Mesenchymal stem cell (in vitro differentiated cells and primary cell): ENCODE measurements at places on chromosomes 16 and 17.

- no peak for DNase-seq
These were observed 160.6 kb downstream of the IRX3 start for GRCh38 chr16:54125751-54126655.

DNA sequence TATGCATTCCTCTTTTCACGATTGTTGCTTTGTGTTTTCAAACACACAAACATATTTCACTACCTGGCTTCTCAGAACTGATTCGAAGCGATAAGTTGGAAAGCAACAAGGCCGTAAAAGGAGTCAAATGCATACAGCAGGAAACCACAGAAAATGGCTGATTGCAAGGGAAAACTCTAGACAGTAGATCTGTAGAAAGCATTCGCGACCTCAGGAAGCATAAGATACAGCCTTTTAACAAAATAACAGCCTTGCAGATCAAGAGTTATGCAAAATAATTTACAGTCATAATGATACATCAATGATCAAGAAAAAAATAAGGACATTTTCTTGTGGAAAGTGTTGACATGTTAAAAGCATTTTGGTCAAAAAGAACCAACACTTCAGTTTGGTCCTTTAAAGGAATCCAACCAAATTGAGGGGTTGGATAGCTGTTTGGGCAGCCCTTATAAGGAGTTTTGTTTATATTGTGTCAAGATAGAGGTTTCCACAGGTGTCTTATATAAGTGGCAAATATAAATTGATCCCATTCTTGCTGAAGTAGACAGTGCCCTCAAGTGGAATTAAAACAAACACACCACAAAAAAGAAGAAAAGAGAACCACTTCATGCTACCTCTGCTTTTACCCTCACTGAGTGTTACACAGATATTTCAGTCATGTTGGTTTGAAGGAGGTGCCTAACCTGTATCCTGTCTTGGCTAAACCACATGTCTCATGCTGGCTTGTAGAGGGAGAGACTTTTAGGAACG lies 5.5 kb downstream of the CYLD start:
- DNase-seq, result peak; percentile 9

DNA sequence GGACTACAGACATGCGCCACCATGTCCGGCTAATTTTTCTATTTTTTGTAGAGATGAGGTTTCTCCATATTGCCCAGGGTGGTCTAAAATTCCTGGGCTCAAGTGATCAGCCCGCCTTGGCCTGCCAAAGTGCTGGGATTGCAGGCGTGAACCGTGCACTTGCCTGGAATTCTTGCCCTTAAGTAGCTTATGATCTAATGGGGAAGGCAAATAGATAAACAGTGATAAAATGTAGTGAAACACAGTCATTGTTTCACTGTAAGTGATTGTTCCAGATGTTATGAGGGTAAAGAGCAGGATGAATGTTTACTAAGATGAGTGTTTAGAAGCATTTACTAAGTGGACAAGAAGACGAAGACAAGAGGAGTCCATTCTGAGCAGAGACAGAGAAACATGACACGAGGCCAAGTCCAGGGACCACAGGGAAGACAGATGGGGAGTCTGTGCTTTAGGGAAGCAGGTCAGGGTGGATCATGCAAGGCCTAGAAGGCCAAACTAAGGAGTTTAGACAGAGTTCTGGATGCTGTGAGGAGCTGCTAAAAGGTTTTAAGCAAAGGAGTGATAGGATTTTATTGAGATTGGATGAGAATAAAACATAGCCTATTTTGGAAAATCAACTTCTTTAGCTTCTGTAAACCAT lies 36.9 kb downstream of the YPEL2 start:
- DNase-seq, result peak; percentile 81

- no peak for DNase-seq
These were observed 57.7 kb downstream of the GTF3C1 start for GRCh38 chr16:27491894-27492587.

- peak; percentile 100 for DNase-seq
These were observed 31.1 kb downstream of the RAI1 start for GRCh38 chr17:17712268-17712924.

- peak; percentile 61 for DNase-seq
These were observed 668 bp downstream of the MMP15 start for GRCh38 chr16:58026139-58026704.

DNA sequence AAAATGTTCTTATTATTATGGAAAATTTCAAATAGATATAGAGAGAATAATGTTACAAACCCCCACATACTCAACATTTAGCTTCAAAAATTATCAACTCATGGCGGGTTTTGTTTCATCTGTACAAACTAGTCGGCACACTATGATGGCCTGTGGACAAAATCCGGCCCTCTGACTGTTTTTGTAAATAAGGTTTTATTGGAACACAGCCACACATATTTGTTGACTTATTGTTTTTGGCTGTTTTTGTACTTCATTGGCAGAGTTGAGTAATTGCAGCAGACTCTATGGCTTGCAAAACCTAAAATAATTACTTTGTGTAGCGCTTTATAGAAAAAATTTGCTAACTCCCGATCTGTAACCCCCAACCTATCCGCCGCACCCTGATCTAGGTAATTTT lies 41.4 kb upstream of the CLEC18A start:
- no peak for DNase-seq

- no peak for DNase-seq
These were observed 60.2 kb upstream of the ZKSCAN2 start for GRCh38 chr16:25317732-25318316.

GRCh38 chr16:30637944-30638343 lies 12.8 kb upstream of the PRR14 start:
- peak; percentile 74 for DNase-seq

GRCh38 chr17:75450270-75450669 lies 6.2 kb upstream of the TMEM94 start:
- no peak for DNase-seq

GRCh38 chr16:57948027-57948426 lies 22.9 kb downstream of the CNGB1 start:
- DNase-seq, result no peak

DNA sequence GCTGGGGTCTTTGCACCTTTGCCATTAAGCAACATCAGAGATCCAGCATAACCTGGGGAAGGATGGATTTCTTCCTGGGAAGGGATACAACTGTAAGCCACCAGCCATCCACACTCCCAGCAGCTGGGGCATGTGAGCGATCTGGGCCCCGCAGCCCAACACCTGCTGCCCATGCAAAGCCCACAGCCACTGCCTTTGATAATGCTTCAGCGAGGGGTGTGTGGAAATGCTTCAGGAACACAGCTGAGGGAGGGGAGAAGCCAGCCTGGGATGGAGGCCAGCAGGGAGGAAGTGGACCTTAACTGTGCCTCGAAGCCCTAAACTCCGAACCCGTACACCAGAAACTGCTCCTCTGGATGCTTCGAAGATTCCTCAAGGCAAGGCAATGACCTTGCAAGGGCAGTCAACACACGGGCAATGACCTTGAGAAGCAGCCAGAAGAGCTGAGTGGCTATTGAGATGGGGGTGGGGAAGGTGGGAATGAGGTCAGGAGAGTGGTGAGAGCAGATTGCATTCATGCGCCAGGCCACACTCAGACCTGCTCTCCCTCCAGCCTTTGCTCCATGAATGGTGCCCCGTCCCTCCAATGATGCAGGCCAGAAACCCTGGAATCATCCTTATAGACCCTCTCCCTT lies 49.1 kb downstream of the KATNIP start:
- no peak for DNase-seq

DNA sequence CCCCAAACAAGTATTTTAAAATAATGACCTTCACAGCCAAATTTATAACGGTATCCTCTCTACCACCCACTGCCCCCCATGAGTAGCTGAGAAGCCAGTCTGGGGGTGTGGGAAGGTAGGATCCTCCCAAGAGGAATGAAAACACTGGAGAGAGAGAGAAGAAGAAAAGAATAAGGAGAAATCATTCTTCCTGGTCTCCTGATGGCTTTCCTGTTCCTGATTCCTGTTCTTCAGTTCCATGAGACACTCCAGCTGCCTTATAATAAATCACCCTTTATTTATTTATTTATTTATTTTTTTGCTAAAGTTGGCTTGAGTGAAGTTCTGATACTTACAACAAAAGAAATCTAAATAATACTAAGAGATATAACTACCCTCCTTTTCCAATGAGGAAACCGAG lies 56.4 kb upstream of the FAM20A start:
- DNase-seq, result peak; percentile 1

DNA sequence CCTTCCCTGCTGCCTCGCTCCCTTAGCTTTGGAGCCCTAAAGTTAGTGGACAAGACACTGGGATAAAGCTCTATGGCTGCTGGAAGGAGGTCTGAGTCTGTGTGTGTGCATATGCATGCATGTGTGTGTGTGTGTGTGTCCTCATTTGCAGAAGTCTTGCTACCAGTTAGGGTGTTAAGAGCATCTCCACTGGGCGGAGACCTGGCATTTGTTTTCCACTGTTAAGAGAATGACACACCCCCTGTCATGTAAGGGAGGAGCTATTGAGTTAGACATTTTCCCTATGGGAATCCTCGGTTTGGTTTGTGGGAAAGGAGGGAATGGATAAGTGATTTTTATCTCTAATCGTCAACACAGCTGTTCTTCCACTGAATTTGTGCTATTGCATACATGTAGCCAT lies 24.8 kb upstream of the ARHGAP23 start:
- DNase-seq, result peak; percentile 75

DNA sequence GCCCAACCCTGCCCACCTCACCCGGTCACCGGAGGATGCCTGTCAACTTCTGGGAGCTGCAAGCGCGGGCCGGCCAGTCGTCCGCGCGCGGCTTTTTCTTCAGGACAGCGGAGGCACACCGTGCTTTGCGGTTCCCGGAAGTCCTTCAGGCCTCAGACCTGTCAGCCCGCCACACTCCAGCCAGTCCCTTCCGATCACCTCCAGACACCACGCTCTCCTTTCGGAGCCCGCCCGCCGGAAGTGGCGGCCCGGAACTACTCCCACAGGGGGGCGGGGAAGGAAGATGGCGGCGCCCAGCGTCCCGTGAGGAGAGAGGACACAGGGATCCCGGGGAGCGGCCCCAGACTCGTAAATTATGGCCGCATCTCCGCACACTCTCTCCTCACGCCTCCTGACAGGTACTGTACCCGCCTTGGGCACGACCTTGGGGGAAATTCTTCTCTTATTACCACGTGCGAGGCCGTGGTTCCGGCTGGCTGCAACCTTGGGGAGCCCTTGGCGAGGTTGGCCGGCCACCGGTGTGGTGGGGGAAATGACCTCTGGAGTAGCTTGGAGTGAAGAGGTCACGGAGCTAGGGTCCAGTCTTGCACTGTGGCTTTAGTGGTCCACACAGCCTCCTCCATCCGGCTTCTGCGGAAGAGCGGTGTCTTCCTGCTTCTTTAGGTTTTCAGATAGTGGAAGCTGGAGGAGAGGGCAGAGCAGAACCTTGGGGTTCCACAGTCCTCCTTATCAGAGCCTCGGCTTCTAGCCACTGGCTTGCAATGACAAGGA lies at the start of gene COX10:
TSS of gene COX10 (plus strand) at position 254 of the 771 bp plus-strand sequence. CDS start at position 356, 102 bp downstream.
- DNase-seq, result peak; percentile 87

- no peak for DNase-seq
These were observed 178.0 kb downstream of the WWOX start for GRCh38 chr16:78277321-78278055.

- peak; percentile 80 for DNase-seq
These were observed 106.7 kb downstream of the CMIP start for GRCh38 chr16:81551151-81551808.

DNA sequence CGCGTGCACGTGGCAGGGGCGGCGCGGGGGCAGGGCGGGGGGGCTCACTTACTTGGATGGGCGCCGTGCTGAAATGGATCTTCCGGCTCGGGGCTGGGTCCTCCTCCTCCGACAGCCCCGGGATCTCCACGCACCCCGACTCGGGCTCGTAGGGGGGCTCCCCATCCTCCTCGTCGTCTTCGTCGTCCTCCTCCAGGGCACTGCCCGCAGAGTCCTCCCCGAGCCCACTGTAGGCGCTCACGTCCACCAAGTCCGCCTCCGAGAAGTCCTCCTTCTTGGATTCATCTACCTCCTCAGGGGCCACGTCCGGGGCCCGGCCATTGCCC lies 1.4 kb downstream of the PPP1R9B start:
- peak; percentile 14 for DNase-seq

- DNase-seq, result peak; percentile 45
These were observed 39.9 kb downstream of the MSI2 start for GRCh38 chr17:57296231-57296630.

DNA sequence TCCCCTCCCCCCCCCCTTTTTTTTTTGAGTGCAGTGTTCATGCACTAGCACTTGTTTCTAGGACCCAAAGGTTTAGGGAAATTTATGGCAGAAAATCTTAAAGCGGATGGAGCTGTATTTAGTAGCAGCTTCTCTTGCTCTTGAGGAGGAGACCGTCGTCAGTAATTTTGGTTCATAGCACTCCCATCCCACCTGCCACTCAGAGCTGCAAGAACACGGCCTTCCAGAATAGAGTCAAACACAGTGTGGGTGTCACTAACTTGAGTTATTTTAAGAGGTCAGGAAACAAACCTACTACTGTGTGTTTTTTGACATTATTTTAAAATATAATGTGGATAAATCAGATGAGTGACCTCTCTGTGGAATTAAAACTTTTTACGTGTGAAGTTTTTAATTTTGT lies 37.3 kb downstream of the SEC14L1 start:
- DNase-seq, result no peak

DNA sequence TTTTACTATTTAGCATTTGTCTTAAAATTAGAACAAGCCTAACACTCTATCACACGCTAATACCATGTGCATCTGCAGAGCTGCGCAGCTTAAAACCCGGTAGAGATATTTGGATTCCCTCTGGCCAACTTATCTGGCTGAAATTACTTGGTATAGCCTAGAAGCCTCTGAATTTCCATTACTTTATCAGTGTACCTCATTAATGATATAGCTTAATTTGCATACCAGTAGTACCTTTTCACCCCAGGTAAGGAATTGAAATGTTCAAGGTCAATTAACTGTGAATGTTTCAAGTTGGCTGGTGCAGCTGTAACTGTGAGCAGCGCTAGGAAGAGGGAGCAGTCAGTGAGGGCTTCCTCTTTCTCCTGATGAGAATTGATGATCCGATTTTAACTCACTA lies 74.2 kb downstream of the CNTNAP4 start:
- DNase-seq, result no peak

GRCh38 chr17:259341-259976 lies 78.0 kb upstream of the DOC2B start:
- DNase-seq, result no peak

DNA sequence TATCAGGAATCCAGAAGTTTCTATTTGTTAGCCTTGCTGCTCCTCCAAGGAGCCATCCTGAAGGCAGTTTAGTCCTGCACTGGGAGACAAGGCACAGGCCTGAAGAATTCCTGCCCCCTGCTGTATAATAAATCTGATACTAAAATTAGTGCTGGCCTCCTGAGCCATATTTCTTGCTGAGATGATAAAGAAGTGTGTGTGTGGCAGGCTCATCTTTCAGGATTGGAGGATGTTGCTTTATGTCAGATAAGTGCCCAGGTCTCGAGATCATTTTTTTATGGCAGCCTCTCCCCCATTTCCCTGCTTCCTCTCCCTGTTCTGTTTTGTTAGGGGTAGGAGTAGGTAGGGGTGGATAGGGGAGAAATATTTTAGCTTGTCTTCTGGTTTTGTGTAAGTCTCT lies 26.0 kb downstream of the MSI2 start:
- no peak for DNase-seq

GRCh38 chr16:9970244-9970643 lies 212.0 kb downstream of the GRIN2A start:
- DNase-seq, result no peak

- DNase-seq, result no peak
These were observed 42.2 kb downstream of the NDEL1 start for GRCh38 chr17:8477715-8478441.
